ENCODE measurements at places on chromosomes 4 and X.

GRCh38 chr4:102343964-102344519 is 1.2 kb downstream of the SLC39A8 start:
- DNase-seq: peak; percentile 24

- no peak for DNase-seq
These were observed 93.1 kb upstream of the TEX13D start for GRCh38 chrX:124239324-124239723.

- DNase-seq: no peak
These were observed 22.7 kb upstream of the TBC1D14 start for GRCh38 chr4:6886886-6887285.

DNA sequence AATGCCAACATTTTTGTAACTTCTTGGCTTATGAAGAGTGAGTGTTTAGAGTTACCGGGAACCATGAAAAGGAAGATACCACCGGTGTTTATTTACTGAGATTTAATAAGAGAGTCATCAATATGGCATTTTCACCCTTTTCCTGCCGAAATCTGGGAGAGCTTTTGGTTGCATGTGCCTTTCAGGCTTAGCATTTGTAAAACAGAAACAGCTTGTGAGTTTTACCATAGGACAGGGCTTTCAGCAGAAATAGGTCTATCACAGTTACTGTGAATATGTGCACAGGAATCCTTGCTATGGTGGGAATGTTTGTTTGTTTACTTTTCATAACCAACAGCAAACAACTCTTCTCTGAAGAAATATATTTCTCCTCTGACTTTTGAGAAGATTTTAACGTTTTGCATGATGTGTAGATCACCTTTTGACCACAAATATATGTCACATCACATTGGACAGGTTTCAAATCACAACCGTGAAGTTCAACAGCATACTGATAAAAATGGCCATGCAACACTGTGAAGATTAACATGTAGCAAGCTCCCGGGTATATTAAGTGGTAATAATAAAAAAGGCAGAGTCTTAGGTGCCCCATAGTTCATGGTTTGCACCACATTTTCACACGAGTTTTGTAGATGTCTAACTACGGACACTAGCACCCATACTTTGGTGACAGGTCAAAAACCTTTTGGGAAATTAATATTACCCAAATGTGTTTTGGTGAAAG is 21.3 kb downstream of the ARHGAP24 start:
- DNase-seq: no peak

- DNase-seq: no peak
These were observed 15.5 kb downstream of the P2RY8 start for GRCh38 chrX:1521459-1521956.

GRCh38 chr4:137587796-137588195 is 55.5 kb upstream of the PCDH18 start:
- no peak for DNase-seq

DNA sequence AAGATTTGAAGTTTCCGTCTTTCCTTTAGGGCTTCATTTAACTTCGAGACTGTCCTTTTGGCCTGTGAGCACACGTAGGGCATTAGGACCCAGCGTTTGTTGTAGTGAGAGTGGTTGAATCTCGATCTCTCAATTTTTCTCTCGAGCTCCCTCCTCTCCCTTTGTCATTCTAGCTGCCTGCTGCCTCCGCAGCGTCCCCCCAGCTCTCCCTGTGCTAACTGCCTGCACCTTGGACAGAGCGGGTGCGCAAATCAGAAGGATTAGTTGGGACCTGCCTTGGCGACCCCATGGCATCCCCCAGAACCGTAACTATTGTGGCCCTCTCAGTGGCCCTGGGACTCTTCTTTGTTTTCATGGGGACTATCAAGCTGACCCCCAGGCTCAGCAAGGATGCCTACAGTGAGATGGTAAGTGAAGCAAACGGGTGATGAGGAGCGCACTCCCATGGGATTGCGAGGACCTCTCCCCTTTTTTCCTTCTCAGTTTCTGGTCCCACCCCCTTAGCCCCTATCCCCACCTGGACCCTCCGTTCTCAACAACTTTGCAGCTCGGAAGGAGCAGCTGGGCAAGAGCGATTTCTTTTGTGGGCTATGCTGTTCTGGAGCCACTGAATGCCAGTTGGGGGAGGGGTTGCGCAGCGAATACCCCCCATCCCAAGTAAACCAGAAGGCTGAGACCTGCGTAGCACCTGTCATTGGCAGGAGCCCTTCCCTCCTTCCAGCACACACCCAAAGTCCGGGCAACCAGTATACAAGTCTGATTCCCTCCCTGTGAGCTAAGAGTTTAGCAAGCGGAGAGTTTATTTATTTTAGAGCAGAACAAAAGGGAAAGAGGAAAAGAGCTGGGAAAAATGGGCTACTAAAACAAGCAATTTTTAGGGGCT is at the start of gene TMEM35A:
TMEM35A (plus strand) TSS at position 164 of the 883 bp plus-strand sequence; CDS start at position 288, 124 bp downstream.
- no peak for DNase-seq

DNA sequence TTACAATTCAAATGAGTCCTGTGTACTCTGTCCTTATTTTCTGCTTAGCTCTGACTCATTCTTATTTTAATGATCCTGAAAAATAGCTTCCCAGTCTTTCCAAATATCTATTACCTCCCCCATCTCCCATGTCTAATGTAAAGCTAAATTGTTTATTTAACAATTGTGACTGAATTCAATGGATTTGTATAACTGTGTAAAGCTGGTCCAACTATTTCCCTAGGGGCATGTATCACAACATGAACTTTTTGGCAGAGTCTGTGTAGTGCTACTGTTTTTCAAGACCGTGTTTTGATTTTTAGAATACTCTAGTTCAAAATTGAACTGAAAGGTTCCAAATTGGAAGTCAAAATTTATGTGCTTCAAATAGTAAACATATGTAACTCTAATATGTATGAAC is 67.8 kb downstream of the SPCS3 start:
- DNase-seq: no peak

- peak; percentile 45 for DNase-seq
These were observed 69.2 kb downstream of the SORBS2 start for GRCh38 chr4:185742766-185743165.

DNA sequence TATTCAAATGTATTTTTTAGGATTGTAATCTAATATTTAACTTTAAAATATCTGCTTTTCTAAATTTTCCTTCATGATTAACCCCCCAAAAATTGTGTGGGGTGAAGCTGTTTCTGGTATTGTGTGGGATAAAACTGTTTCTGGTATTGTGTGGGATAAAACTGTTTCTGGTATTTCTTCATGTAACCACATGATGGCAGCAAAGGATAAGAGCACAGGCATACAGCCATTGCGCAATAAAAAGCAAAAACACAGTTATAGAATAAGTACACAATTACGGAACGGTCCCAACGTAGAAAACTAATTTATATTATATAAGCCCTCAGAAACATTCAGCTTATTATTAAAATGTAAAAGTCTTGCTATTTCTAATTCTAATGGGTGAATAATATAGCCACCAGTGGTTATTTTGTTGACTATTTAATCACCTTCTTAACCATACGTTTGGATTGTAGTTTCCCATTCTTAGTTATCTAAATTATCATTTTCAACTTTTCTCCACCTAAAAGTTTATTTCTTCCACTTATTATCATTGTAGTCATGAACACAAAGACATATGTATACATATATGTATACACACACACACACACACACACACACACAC is 333.9 kb upstream of the FSTL5 start:
- DNase-seq: no peak

- DNase-seq: no peak
These were observed 587.5 kb downstream of the MID1IP1 start for GRCh38 chrX:39388730-39389129.

- peak; percentile 46 for DNase-seq
These were observed 13.1 kb upstream of the PRDM8 start for GRCh38 chr4:80184053-80184824.

DNA sequence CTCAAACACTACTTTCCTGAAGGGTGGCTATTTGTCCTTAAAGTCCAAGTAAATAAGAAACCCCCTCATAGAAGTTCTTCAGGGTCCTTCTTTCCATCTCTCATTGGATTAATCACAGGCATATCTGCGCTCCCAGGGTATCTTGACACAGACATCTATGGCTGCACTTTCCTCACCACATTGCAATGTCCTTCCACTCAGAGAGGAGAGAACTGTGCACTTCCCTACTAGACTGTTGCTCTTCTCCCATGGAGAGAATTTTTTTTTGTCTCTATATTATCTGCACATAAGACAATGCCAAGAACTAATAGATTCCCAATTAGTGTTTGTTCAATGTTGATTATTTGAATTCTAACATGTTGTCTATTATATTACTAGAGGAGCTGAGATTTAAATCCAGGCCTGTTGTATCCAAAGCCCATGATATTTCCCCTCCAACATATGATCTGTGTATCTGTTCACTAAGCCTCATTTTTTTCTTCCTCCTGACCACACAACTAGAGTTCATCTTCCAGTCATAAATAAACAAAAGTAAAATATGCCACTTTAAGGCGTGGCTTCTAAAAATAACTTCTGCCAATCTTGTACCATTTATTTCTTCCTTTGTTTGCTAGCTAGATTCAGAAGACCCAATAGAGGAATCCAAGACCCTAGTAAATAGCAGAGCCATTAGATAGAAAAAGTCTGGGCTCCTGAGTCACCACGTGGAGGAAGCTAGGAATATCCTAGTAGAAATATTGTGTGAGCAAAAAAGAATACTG is 61.5 kb upstream of the FAM241A start:
- DNase-seq: no peak

GRCh38 chr4:184444953-184445309 is 29.4 kb downstream of the IRF2 start:
- no peak for DNase-seq

GRCh38 chr4:162101337-162101736 is 62.5 kb downstream of the FSTL5 start:
- no peak for DNase-seq

GRCh38 chr4:110164856-110165255 is 33.6 kb downstream of the ELOVL6 start:
- DNase-seq: no peak

DNA sequence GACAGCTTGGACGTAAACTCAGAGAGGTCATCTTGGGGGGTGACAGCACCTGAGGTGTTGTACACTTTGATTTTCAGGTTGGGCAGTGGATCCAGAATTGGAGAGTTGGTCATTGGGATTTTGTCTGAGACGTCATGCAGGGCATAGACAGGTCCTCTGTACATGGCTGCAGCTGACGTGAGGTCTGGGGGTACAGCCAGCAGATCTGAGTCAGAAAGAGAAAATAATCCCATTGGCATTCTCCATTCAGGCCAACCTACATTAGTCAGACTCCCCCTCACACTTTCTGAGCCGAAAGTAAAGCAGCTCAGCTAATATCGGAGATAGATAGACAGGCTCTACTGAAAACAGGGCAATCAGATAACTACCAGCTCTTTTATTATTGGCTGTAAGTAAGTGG is 329.7 kb downstream of the UNC5C start:
- no peak for DNase-seq

DNA sequence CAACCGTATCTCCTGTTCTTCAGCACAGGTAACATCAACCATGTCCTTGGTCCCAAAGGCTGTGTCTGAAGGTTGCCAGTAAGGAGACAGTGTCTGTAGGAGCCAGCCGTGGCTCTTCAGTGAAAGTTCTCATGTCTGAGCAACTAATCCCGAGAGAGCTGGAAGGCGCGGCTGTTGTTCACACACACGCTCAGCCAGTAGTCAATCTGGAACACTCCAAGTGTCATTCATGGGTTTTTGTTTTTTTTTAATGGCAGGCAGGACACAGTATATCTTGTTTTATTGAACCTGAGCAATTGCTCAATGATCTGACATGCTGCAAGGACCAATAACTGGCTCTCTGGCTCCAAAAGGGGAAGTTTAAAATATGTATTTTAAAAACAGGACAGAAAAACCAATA is 48.4 kb upstream of the MAP3K15 start:
- no peak for DNase-seq

- DNase-seq: peak; percentile 7
These were observed 275.8 kb upstream of the IL1RAPL1 start for GRCh38 chrX:28311466-28311865.

DNA sequence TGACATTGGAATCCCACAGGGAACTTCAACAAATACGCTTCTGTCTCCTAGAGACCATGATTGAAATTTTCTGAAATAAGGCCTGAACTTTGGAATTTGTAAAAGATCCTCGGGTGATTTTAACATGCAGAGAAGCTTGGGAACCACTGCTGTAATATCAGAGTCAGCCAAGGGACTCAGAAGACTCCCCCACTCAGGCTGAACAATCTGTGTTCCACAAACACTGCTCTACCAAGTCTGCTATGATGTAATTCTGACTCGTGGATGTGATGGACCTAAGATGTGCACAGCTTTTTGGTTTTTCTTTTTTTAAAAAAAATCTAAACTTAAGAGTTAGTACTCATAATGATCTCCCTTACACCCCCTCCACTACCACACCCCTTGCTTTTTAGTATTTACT is 26.0 kb downstream of the LRP2BP start:
- no peak for DNase-seq
